ENCODE measurements at places on chromosomes 3 and 15.

- DNase-seq = no peak
Measured at GRCh38 chr3:15405448-15406050, 21.8 kb downstream of the METTL6 start.

GRCh38 chr3:53255423-53255774, 423 bp downstream of the TKT start:
- no peak for DNase-seq

- no peak for DNase-seq
Measured at GRCh38 chr3:46356909-46357308, 3.0 kb downstream of the CCR2 start.

DNA sequence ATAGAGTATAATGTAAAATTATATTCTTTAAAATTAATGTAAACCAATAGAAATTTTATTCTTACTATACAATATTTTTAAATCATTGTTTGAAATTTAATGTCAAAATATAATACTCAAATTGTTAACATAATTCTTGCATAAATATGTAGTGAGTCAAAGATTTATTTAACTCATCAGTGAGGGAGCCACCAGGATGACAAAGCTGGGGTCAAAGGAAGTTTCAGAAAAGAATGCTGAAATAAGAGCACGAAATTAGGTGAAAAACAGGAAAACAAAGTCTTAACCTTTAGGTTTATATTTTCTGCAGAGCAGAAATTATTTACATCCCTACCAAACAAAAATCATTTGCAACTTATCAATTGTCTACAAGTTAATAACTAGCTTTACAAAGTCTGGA, 74.1 kb downstream of the DIPK2A start:
- DNase-seq = no peak

DNA sequence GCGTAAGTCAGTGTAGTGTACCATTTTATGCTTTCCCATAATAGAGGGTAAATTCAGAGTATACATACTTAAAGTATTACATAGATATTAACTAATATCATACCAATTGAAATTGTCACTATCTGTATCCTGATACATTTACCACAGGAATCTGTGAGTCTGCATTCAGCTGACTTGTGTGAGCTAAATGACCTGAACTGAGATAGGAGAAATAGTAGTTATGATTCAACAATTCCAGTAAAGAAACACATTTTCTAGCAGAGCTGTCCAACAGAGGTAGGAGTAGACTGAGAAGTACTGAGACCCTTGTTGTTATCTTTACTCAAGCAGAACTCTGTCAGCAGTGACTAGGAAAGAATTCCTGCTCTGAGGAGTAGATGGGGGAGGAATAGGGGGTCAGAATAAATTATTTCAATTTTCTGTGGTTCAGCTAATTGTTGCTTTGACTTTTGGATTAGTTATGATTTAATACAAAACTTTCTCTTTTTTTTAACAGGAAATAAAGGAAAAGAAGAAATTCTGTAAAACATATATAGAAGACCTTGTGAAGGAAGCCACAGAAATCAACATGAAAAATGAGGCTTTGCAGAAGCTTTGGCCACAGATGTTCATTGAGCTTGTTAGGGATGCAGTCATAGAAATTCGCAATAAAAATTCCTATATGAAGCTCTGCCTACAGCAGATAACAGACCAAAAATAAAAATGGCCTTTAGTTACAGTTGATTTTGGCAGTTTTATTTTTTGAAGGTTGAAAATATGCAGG, 66.2 kb upstream of the THSD4 start:
- DNase-seq = no peak

GRCh38 chr3:152255290-152255689, 13.4 kb upstream of the MBNL1 start:
- no peak for DNase-seq

DNA sequence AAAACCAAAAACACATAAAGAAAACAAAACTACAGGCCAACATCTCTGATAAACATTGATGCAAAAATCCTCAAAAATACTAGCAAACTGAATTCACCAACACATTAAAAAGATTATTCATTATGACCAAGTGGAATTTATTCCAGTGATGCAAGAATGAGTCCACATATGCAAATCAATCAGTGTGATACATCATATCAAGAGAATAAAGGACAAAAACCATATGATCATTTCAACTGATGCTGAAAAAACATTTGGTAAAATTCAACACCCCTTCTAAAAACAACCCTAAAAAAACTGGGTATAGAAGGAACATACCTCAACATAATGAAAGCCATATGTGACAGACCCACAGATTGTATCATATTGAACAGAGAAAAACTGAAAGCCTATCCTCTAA, 265.6 kb upstream of the DCBLD2 start:
- DNase-seq = no peak

- DNase-seq = no peak
Measured at GRCh38 chr15:76336254-76337058, at the start of gene ISL2. Gene ISL2, plus strand, starts transcription at chr15:76336773. Its CDS starts 111 bp downstream, at chr15:76336884.

GRCh38 chr3:187783098-187783497, 37.8 kb upstream of the BCL6 start:
- no peak for DNase-seq

GRCh38 chr3:121619691-121620090, 26.5 kb downstream of the FBXO40 start:
- DNase-seq = no peak

GRCh38 chr15:43376017-43376705, 5.3 kb downstream of the TUBGCP4 start:
- peak; percentile 2 for DNase-seq

- DNase-seq = peak; percentile 59
Measured at GRCh38 chr3:181896605-181897004, 184.9 kb downstream of the SOX2 start.
